ENCODE measurements at places on chromosomes 5 and 9.
A peak's percentile ranks its signal among the peaks of the same experiment; 100 is the strongest.

DNA sequence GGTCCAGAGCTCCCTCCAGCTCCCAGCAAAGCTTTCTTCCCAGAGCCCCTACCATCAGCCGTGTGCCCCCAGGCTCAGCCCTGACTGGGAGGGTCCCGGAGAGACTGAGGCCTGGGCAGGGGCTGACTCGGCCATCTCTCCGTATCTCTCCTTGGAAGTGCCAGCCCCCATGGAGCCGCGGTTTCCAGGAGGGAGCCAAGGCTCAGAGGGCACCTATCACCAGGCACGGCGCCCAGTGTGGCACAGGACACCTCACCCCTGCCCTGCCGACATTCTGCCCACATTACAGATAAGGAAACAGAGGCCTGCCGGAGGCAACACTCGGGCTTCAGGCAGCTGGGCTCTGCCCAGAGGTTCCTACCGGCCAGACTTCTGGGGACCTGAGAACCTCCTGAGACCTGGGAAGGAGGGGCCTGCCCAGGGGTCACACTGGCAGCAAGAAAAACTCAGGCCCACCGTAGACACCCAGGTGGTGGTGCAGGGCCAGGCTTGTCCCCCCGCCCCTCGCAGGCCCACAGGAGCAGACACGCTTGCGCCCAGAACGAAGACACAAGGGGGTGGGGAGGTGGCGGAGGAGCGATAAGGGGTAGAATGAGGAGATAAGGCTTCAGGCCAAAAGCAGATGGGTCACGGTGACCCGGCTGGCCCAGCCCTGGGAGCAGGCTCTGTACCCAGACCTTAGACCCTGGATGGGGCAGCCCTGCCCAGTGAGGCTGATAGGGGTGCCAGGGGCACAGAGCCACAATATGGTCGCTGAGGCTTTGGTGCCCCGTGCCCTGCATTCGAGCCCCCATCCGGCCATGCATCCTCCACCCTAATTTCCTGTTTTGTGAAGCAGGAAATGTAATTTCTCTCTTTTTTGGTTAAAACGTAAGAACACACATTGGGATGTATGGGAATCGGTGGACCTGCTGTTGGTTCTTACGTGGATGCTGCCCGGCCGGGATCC is 11.8 kb downstream of the NR5A1 start:
- no peak for DNase-seq

DNA sequence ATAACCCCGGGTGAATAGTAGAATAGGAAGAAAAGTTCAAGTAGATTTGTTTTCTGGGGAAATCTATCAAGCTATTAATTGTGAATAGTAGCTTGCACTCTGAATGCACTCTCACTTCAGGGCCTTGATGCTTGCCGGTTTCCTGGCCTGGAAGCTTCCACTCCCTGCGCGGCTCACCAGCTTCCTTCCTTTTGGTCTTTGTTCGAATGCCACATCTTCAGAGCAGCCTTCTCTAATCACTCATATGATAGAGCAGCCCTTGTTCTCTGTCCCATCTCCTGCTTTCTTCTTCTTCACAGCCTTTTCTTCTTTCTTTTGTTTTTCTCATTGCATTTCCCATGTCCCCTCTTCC is 146.7 kb downstream of the MAST4 start:
- no peak for DNase-seq

DNA sequence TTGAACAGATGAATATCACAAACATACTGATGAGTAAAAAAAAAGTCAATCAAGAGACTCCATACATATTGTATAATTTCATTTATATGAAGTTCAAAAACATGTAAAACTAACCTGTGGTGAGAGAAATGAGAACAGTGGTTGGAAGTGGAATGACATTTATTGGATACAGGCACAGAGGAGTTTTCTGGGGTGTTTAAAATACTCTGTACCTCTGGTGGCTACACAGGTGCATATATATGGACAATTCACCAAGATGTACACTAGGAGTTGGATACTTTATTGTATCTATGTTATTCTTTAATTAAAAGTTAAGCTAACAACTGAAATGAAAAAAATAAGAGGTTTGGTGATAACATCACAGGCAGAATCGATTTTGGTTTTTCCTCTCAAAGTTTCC is 14.1 kb downstream of the FOXD1 start:
- DNase-seq = no peak

GRCh38 chr5:947626-948471 is 55.2 kb downstream of the TRIP13 start:
- DNase-seq = no peak

DNA sequence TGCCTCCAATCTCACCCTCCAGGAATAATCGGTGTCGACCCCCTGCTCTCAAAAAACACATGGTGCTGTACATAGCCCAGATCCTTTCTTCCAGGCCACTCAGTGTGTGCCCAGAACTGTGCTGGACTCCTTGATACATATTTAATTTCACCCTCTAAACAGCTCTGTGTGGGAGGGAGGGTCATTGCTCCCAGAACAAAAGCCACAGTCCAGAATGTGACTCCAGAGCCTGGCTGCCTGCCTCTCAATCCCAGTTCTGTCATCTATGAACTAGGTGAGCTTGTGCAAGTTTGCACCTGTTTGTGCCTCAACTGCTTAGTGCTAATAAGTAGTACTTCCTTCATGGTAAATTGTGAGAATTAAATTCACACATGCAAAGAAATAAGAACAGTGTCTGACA is 93.1 kb downstream of the GABBR2 start:
- no peak for DNase-seq

GRCh38 chr9:72952914-72953313 is at the start of gene ALDH1A1:
ALDH1A1 (minus strand) TSS chr9:72953053; CDS start chr9:72953000, 53 bp downstream.
- no peak for DNase-seq

- no peak for DNase-seq
These were observed 37.5 kb upstream of the ZFYVE16 start for GRCh38 chr5:80370390-80370789.

DNA sequence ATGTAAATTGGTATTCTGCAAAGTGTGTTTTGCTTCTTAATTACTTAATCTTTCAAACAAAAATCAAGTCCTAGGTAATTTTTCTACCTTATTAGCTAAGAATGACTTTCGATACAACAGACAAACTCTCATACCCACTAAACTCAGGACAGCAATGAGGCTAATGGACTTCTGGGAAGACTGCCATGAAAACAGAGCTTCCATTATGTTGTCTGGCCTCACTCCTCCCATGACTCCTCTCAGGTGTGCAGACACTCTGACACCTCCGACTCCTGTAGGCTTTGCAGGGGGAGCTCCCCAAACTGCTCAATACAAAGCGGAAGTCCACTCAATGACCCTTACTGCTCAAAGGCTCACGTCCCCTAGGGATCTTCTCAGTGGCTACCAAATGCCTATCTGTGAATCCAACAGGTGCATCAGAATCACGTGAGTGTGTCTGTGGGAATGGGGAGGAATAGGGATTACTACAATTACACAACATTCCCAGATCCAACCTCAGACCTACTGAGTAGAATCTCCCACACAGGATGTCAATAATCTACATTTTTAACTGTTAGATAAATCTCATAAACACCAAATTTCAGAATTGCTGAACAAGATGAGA is 289.9 kb downstream of the RAB3C start:
- no peak for DNase-seq

DNA sequence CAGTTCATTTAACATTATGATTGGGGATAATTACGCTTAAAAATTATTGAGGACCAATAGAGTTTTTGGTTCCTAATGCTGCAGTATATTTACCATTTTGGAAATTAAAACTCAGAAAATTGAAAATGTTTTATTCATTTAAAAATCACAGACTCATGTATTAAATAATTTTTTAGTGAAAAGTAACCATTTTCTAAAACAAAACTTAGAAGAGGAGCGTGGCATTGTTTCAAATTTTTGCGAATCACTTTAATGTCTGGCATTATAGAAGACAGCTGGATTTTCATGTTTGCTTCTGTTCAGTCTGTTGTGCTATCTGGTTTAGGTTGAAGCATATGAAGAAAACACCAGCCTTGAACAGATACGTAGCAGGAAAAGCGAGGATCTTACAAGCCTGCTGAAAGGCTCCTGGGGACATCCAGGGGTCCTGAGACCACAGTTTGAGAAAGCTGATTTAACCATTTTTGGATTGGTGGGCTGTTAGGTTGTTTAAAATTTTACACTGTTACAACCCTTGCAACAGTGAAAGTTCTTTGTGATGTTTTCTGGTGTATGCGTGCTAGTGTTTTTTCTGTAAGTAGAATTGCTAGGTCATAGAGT is 1.6 kb downstream of the ZFYVE16 start:
- no peak for DNase-seq

- no peak for DNase-seq
These were observed 201.1 kb upstream of the KLF9 start for GRCh38 chr9:70615464-70616138.

DNA sequence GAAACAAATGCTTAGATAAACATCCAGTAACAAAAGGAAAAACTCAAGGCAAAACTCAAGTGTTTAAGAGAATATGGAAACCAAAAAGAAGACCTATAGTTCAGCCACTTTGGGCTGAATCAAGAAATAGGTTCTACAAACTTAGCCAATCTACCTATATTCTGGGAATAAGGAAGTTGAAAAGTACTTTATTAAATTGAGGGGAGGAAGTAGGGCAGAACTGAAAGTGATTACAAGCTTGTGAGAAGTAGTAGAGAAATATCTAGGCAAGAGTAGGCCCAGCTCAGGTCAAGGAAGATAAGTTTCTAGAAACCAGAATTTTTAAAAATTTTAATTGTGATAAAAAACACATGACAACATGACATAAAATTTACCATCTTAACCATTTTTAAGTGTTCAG is 384.8 kb upstream of the PCSK5 start:
- DNase-seq = no peak

DNA sequence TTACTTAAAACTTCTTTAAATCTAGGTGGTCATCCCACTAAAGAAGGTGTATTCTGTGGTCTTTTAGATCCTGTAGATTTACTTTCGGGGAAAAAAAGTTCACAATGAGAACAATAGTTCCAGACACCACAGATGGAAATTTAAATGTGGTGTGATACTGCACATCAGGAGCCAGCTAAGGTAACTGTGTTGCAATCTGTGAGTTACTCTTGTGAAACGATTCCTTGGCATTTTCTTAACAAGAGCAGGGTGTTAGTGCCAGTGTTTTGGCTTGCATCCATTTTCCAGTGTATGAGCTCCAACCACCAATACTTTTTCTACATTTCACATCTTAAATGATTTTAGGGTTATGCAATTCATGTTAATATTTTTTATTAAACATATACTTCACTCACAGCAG is 674.5 kb downstream of the CETN3 start:
- DNase-seq = no peak

DNA sequence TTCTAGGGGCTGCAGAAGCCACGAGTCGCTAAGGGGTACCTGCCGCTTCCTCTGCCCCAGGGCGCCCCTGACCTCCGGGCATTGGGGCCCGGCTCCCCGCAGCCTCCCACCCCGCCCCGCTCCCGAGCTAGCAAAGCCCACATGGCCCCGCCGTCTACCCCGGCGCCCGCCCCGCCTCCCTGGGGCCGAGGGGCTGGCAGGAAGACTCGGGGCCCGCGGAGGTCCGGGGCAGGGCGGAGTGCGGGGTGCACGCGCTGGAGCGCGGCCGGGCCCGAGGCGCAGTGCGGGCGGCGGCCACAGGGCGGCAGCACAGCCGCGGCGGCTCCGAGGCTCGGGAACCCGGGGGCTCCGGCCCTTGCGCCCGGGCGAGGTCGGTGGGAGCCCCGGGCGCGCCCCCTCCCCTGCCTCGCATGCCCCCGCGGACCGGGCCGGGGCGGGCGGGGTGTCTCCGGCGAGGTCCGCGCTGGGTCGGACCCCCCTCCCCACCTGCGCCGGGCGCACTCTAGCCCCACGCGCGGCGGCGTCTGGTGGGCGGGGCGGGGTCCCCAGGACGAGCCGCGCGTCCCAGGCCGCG is 6.7 kb downstream of the NRARP start:
- DNase-seq = peak; percentile 46

DNA sequence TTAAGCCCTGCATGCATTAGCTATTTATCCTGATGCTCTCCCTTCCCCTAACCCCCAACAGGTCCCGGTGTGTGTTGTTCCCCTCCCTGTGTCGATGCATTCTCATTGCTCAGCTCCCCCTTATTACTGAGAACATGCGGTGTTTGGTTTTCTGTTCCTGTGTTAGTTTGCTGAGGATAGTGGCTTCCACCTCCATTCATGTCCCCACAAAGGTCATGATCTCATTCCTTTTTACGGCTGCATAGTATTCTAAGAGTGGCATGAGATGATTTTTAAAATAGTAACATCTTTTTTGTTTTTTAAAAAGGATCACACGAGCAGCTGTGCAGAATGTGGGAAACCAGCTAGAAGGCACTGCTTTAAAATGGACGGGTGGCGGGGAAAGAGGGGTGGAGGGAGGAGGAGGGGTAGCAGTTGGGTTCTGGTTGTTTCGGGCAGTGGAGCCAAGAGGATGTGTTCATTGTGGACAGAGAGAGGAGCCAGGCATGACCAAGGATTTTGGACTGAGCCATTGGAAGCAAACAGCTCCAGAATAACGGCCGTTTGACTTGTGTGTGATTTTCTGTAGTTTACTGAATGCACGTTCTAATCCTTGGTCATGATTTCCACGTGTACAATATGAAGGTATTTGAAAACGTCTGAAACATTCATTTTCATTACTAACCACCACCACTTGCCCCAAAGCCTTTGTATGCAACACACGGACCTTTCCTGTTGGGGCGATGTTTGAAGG is 1.7 kb upstream of the TENT4A start:
- no peak for DNase-seq

DNA sequence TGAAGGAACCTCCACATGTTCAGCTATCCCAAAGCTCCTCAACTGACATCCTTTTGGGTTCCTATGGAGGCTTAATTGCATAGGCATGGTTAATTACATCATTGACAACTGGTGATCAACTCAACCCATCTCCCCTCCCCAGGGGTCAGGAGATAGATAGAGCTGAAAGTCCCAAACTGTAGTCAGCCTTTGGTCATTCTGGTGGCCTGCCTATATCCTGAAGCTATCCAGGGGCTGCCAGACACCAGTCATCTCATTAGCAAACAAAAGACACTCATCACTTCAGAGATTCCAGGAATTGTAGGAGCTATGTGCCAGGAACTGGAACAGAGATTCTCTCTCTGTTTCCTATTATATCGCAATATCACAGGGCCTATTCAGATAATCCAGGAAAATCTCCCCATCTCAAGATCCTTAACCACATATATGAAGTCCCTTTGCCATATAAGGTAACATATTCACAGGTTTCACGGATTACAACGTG is 646.5 kb upstream of the GRAMD2B start:
- no peak for DNase-seq

DNA sequence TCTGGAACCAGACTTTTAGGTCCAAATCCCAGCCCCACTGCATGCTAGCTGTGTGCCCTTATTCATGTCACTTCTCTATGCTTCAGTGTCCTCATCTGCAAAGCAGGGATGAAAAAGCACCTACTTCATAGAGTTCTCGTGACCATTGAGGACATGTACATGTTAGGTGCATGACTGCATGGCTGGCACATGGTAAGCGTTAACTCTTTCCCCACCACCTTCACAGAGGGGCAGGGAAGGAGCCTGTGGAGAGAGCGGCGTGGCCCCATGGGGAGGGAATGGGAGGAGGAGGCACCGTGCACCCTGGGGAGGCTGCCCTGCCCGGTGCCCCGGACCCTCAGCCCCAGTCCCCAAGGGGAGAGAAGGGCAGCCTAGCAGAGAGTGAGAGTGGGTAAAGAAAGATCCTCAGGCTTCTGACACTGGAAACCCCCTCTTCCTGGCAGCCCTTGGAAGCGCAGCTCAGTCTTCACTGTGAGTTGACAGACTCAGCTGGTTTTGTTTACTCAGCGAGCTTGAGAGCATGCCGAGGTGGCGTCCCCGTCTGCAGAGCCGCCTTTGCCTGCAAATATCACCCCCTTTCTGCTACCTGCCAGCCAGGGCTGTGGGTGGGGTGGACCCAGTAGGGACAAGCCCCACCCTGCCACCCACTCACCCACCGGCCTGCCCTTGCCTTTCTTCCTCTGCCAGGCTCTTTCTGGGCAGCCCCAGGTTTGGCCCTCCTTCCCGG is 10.6 kb upstream of the ANGPTL2 start:
- no peak for DNase-seq

All from CD4-positive, alpha-beta T cell treated with Interleukin-21 for 1 hour (primary cell).